Uterus (tissue), 4 donors: ENCODE measurements at places on chromosomes 11 and 22. TPM values are rescaled to one million over a fixed set of nuclear protein-coding genes. Genes with fewer than 3 reads are reported as not detected.
A peak's percentile ranks its signal among the peaks of the same experiment; 100 is the strongest.

SLC17A6 gene
- not detected for total RNA-seq

DNA sequence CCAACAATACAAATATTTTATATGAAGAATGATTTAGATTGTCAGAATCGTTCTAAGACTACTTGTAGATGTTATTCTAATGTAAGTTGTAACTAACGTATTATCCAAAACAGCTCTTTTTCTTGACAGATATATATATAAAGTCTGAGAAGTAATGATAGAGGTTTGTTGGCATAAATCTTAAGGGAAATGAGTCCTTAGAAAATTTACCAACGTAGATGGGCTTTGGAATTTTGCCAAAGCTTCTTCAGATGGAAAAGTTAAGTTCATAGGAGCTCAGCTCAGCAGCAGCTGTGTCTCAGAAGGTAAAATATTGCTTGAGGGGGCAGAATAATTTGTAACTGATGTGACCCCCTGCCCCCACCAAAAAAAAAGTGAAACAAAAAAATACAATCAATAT, 66.7 kb downstream of the BID start:
- DNase-seq: no peak

GRCh38 chr22:46233231-46233630, 16.9 kb downstream of the CDPF1 start:
- DNase-seq: no peak

DNA sequence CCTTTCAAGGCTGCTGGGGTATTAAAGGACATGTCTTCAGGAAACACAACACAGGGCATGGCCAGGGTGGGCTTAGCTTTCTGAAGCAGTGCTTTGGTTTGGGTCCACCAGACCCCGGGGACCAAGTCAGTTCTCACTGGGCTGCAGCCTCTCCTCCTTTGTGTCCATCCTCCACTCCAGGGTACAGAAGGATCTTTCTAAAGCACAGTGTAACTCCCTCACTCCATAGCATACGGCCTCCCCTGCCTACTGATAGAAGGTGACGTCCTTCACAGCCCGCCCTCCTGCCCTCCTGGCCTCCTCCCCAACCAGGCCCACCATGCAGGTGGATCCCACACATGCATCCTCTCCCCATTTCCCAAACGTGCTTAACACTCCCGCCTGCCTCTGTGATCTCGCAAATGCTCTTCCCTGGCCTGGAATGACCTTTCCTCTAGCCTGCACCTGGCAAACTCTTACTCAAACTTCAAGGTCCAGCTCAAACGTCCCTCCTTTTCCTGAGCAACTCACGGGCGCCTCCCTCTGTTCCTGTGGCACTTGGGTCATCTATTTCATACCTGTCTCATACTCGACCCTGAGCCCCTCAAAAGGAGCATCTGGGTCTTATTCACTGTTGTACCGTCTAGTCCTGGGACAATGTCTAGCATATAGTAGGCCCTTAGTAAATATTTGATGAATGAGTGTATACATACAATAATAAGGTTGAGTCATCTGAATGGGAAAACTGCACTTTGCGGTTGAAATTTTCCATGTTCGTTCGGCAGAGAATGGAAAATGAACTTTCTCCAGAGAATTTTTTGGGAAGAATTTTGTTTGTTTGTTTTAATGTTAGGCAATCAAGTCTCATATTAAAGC, 187.7 kb downstream of the EFCAB6 start:
- DNase-seq: no peak

- DNase-seq: no peak
Observed at GRCh38 chr11:93852242-93852641, 1.8 kb upstream of the VSTM5 start.

GRCh38 chr11:116986521-116987105, 111.6 kb downstream of the SIK3 start:
- DNase-seq: no peak

GANAB gene
- total RNA-seq: 290 TPM

TRIM49 gene
- not detected for total RNA-seq

- peak; percentile 62 for DNase-seq
Observed at GRCh38 chr11:116276051-116277044, 496.4 kb downstream of the BUD13 start.

- no peak for DNase-seq
Observed at GRCh38 chr11:29816359-29816758, 200.5 kb downstream of the KCNA4 start.

POU2AF2 gene
- not detected for total RNA-seq

GRCh38 chr11:71420455-71421241, 27.5 kb downstream of the DHCR7 start:
- no peak for DNase-seq

- no peak for DNase-seq
Observed at GRCh38 chr11:665704-666281, 28.7 kb downstream of the DRD4 start.

SMTN gene
- 258 TPM for total RNA-seq

- DNase-seq: no peak
Observed at GRCh38 chr22:39524753-39525657, 4.6 kb downstream of the ATF4 start.

GRCh38 chr11:113623114-113623513, 83.0 kb downstream of the TMPRSS5 start:
- no peak for DNase-seq

DMC1 gene
- 0.26 TPM for total RNA-seq

DNA sequence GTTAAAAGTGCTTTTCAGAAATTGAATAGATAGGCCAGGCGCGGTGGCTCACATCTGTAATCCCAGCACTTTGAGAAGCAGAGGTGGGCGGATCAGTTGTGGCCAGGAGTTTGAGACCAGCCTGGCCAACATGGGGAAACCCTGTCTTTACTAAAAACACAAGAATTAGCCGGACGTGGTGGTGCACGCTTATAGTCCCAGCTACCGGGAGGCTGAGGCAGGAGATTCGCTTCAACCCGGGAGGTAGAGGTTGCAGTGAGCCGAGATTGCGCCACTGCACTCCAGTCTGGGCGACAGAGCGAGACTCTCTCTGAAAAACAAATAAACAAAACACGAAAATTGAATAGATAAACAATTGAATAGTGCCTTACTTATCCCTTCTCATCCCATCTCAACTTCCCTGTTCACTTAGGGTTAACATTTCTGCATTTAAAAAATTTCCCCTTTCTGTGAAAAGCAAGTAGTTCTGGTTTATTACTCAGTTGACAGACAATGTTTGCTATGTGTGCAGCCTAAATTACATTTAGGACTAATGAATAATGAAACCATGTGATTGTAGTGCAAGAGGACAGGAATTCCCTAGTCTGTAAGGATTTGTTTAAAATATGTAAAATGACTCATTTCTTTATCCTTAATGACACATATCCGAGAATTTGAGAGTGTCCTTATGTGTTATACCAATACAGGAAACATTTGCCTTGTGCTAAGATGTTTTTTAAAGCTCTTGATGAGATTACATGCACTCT, 6.0 kb downstream of the RNF169 start:
- DNase-seq: no peak

C22orf31 gene
- total RNA-seq: not detected

DNA sequence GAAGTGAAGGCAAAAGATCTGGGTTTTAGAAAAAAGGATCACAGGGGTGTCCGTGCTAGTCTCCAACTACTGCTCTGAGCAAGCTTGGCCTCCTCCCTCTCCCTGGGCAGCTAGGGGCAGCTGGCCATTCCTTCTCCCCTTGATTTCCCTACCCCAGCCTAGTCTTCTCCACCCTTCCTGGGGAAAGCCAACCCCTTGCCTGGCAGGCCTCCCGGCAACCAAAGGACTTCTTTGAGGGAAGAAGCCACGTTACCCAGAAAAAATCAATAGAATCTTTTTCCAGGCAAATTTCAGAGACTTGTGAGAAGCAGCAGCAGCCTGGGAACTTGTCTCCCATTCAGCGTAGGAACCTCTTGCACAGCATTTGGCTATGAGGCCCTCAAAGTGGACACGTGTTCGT, 91.5 kb downstream of the MIAT start:
- DNase-seq: no peak

DNA sequence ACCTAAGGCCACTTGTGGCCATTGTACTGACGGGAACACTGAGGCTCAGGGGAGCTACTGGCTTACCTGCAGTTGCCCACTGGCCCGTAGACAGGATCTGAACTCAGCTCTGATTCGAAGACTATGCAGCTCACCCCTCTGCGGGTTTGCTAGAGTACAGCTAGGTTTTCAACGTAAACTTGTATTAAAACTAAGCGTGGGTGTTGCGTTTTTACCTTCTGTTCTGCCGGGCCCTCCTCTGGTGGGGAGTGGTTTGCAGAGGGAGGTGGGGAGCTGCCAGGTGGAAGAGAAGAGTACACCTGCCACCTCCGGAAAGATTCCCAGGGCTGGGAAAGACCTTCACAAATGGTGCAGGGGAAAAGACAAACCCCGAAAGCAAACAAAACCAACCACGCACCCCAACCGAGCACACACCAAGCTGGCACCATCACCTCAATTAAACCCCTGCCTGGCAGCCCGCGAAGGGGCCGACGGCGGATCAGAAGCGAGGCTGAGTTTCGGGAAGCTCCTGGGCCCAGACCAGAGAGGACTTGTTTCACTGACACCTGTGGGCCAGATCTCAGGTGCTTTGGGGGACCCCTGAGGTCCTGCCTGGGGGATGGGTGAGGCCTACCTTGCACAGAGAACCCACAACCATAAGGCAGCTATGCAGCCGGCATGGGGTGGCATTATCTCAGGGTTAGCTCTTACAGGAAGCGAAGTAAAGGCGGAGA, 37.7 kb downstream of the SHISAL1 start:
- no peak for DNase-seq

C2CD3 gene
- 23.4 TPM for total RNA-seq

GRCh38 chr11:11155962-11156815, 196.9 kb downstream of the CSNK2A3 start:
- no peak for DNase-seq

OR52A1 gene
- not detected for total RNA-seq

- DNase-seq: no peak
Observed at GRCh38 chr11:107092667-107093066, 74.4 kb upstream of the GUCY1A2 start.

DNA sequence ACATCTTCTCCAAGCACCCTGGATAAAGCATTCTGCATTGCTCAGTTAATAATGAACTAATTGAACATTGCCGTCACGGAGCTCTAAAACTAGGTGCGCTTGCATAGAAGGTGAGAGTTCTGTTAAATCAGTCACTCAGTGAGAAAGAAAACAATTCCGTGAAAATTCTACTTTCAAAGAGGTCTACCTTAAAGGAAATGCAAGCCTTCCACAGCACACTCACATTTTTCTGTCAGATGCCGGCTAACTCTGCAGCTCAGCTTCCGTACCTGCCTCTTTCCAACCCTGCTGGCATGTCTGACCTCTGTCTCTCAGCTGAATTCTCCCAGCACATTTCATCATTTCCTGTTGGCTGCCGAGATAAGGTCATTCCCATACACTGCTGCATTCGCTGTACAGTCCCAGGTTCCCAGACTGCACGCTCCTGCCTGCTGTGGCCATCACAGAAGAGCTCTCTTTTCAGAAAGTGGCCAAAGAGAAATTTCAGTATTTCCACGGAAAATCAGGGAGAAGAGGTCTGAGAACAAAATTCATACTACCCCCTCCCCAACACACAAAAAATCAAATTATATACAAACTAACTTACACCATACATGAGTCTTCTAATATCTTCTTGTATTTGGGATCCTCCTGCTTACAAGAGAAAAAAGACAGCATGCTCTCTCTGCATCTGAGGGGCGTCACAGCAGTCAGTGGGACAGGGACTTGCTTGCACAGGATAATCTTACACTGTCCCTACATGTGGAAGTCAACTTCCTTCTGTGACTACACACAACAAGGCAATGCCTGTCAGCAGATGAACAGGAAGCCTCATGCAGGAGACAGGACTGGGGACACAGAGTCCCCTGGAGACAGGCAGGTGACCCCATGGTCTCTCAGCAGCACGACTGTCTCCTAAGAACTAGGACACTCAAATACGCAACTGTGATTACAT, 55.1 kb downstream of the PACSIN2 start:
- peak; percentile 62 for DNase-seq

CADM1 gene
- 16.8 TPM for total RNA-seq

DNA sequence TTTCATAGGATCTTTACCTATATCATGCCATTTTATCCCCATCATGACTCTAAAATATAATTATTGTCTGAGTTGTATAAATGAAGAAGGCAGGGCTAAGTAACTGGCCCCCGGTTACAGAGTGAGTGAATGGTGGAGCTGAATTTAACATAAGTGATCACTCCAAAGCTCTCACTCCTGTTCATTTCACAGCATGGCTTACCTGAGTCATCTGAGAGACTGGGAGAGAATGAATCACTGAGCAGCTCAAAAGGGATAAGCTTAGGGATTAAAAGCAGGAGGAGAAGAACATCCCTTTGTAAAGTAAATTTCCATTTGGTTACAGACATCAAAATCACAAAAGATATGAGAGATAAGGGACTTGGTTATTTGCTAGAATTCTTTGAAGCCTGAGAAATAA, 294.0 kb upstream of the CTSC start:
- no peak for DNase-seq

DNA sequence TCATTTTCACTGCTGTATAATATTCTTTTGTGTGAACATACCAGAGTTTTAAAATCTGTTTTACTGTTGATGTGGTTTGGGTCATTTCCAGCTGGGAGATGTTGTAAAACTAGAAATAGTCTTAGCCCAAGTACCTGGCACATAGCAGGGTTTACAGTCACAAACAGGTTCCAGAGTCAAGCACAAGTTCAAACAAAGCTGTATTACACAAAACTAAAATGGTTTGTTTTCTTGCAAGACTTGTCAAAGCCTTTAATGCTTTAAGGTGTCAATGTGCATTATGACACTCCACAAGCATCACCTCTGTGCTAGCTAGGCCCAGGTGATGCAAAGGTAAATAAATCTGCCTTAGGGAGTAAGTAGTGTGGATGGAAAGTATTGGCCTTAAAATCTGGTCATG, 379.1 kb downstream of the MN1 start:
- DNase-seq: no peak

DNA sequence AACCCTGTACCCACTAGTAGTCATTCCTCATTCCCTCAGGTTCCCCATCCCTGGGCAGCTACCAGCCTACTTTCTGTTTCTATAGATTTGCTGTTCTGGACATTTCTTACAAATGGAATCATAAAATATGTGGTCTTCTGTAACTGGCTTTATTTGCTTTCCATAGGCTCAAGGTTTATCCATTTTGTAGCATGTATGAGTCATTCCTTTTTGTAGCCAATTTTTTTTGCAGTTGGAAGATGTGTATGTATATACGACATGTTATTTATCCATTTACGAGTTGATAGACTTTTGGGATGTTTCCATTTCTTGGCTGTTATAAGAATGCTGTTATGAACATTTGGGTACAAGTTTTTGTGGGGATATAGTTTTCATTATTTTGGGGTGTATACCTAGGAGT, 130.6 kb downstream of the WNT11 start:
- DNase-seq: no peak

GRCh38 chr22:43142880-43143562, at the start of gene MCAT:
MCAT (minus strand) TSS chr22:43143398; CDS start chr22:43143348, 50 bp downstream.
- DNase-seq: peak; percentile 81

- no peak for DNase-seq
Observed at GRCh38 chr11:105903113-105903512, 118.9 kb downstream of the MSANTD4 start.

KDM4D gene
- 1.9 TPM for total RNA-seq

PIH1D2 gene
- 2.7 TPM for total RNA-seq

- no peak for DNase-seq
Observed at GRCh38 chr11:20353829-20354434, 9.6 kb upstream of the HTATIP2 start.

- DNase-seq: no peak
Observed at GRCh38 chr11:31822927-31823643, 12.0 kb upstream of the PAX6 start.

- DNase-seq: no peak
Observed at GRCh38 chr11:35173616-35174566, 34.9 kb downstream of the CD44 start.
